ENCODE measurements at places on chromosomes 12 and 14. TPM values are rescaled to one million over a fixed set of nuclear protein-coding genes. Genes with fewer than 3 reads are reported as not detected.
A peak's percentile ranks its signal among the peaks of the same experiment; 100 is the strongest.

LHX5 gene
- not detected for total RNA-seq

GRCh38 chr12:49659753-49660152, 36.4 kb downstream of the PRPF40B start:
- H3K36me3 ChIP-seq = peaks cover 60% of the 10 kb centered on the region
- no peak overlapping the region for H3K4me3 ChIP-seq
- peaks cover 64% of the 10 kb centered on the region for H3K4me1 ChIP-seq
- DNase-seq = no peak
- H3K27ac ChIP-seq = no peak overlapping the region

DNA sequence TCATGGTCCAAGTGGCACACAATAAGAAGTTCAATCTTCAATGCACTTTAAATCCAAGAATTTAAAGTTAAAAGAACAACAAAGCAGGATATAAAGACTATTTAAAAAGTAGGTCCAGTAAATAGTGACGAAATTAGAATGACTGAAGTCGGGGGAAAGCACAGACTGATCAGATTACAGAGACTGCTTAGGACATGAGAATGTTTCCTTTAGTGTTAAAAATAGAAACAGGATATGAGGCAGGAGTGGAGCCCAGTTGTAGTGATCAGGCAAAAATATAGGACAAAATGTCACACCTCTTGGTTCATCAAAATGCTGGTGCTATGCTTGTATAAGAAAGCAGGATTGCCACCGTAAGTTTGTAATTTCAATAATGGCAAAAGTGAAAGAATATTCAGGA, 52.2 kb upstream of the CD163 start:
- H3K36me3 ChIP-seq = no peaks in the 10 kb centered on the region
- no peaks in the 10 kb centered on the region for H3K4me1 ChIP-seq
- no peak overlapping the region for H3K27ac ChIP-seq
- peaks cover 21% of the 10 kb centered on the region for H3K27me3 ChIP-seq

KRT85 gene
- not detected for total RNA-seq

MYO1H gene
- total RNA-seq = not detected

DNA sequence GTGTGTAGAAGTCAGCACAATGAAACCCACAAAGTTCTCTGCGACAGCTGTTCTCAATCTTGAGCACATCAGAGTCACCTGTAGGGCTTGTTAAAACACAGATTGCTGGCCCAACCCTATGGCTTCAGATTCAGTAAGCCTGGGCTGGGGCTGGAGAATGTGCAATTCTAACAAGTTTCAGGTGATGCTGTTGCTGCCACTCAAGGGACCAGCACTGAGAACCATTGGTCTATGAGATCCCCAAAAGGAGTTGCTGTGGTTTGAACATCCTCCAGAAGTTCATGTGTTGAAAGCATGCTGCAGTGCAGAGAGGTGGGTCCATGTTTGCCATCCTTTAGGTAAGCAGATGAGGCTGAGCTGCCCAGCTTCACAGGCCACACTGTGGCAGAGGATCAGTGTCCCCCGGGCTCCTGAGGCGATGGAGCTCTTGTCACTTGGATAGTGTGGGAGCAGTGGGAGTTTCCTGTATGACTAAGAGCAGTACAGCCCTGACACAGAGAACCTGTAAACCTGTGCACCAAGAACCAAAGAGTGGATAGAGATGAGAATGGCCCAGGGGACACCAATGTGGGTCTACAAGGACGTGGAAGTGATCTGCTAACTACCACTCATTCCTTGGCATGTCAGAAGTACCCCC, 8.0 kb upstream of the RTRAF start:
- DNase-seq = no peak
- H3K4me1 ChIP-seq = peaks cover 18% of the 10 kb centered on the region
- H3K4me3 ChIP-seq = no peak overlapping the region
- no peaks in the 10 kb centered on the region for H3K36me3 ChIP-seq

- H3K36me3 ChIP-seq = no peaks in the 10 kb centered on the region
- DNase-seq = no peak
- H3K4me1 ChIP-seq = peaks cover 42% of the 10 kb centered on the region
- H3K27me3 ChIP-seq = peaks cover 35% of the 10 kb centered on the region
- no peak overlapping the region for H3K27ac ChIP-seq
Observed at GRCh38 chr14:76765461-76765931, 4.2 kb downstream of the VASH1 start.

DNA sequence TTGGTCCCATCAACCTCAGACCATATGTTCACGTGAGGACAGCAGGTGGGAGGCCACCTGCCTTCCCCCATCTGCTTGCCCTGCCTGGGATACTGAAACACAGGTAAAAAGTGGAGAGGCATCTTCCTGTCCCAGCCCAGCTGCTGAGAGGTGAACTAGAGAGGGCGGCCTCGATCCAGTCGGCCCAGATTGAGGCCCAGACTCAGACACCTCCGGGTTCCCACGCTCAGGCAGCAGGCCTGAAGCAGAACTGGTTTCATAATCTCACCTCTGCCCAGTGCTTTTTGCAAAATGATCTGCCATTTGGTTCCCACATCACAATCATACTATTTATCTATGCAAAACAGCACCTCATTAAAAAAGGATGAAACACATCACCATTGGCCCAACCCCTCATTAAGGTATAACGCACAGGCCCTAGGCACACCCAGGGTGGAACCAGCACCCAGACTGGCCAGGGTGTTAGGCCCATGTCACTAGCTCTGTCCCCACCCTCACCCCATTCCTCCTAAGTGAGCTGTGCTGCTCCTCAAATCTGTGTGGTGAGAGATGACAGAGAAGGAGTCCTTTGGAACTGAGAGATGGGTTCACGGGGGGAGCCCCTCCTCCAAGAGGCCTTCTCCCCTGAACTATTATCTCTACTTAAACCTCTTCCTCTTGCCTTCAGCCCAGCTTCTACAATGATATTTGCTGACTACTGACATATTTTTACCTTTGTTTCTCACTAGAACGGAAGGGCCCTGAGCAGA, 81.1 kb downstream of the ZFP36L1 start:
- H3K4me3 ChIP-seq = no peak overlapping the region
- peaks cover 20% of the 10 kb centered on the region for H3K4me1 ChIP-seq
- no peaks in the 10 kb centered on the region for H3K27me3 ChIP-seq
- DNase-seq = no peak
- no peaks in the 10 kb centered on the region for H3K36me3 ChIP-seq
- H3K27ac ChIP-seq = peak overlapping the region; percentile 54

DNA sequence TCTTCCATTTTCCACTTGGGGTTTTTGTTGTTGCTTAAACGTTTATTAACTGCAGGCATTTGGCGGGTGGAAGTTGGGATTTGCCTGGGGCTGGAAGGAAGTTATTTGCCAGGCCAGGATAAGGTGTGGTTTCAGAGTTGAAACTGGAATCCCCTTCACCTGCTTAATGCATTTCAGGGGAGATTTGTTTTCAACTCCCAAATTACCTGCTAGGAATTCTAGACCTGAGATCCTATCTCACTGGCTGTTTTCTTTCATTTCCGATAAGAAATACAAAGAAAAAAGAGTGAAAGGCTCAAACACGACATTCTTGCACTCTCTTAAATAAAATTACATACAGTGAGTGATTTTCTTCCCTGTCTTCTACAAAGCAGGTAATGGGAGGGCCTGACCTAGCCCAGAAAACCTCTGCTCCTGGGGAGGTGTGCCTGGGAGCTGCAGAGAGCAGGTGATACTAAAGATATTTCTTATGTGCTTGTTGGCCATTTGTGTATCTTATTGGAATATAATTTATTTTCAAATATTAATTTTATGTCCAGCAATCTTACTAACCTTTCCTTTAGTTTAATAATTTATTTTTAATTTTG, 278.2 kb downstream of the ZFP36L1 start:
- H3K4me1 ChIP-seq = peaks cover 22% of the 10 kb centered on the region
- H3K27me3 ChIP-seq = no peaks in the 10 kb centered on the region
- DNase-seq = no peak
- no peak overlapping the region for H3K4me3 ChIP-seq
- H3K36me3 ChIP-seq = no peaks in the 10 kb centered on the region
- no peak overlapping the region for H3K27ac ChIP-seq

- peaks cover 38% of the 10 kb centered on the region for H3K4me1 ChIP-seq
- H3K27me3 ChIP-seq = no peaks in the 10 kb centered on the region
- peak overlapping the region; percentile 95 for H3K27ac ChIP-seq
- peak overlapping the region; percentile 98 for H3K4me3 ChIP-seq
- no peak for DNase-seq
- peaks cover 12% of the 10 kb centered on the region for H3K36me3 ChIP-seq
Observed at GRCh38 chr12:98644433-98644711, 216 bp downstream of the IKBIP start.

GRCh38 chr14:98375566-98375965, 896.4 kb downstream of the BCL11B start:
- H3K4me1 ChIP-seq = no peaks in the 10 kb centered on the region
- DNase-seq = no peak
- no peak overlapping the region for H3K4me3 ChIP-seq
- H3K27ac ChIP-seq = no peak overlapping the region
- H3K36me3 ChIP-seq = no peaks in the 10 kb centered on the region

DNA sequence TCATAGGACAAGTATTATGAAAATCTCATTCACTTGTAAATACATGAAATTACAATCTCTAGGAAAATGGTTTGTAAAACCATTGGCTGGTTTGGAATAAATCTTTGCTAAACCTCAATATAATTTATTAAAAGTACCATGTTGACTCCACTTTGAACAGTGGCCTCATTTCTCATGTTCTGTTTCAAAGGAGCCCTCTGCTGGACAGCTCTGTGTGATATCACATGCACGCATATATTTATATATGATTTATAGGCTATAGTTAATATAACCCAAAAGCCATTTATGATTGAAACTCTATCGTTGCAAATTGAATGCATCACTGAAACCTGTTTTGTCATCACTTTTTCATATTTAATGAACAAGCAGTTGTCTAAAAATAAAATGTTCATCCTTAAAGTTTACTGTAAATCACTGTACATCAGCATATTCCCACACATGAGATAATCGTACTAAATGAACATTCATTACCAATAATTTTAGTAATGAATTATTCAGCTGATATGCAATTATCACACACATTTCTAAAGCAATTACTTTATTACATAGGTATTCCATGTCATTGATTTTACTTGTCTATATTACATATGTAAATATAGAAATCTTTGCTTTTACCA, 493.8 kb downstream of the NPAS3 start:
- H3K27ac ChIP-seq = no peak overlapping the region
- peaks cover 14% of the 10 kb centered on the region for H3K4me1 ChIP-seq
- H3K36me3 ChIP-seq = no peaks in the 10 kb centered on the region
- no peaks in the 10 kb centered on the region for H3K27me3 ChIP-seq
- no peak overlapping the region for H3K4me3 ChIP-seq

DNA sequence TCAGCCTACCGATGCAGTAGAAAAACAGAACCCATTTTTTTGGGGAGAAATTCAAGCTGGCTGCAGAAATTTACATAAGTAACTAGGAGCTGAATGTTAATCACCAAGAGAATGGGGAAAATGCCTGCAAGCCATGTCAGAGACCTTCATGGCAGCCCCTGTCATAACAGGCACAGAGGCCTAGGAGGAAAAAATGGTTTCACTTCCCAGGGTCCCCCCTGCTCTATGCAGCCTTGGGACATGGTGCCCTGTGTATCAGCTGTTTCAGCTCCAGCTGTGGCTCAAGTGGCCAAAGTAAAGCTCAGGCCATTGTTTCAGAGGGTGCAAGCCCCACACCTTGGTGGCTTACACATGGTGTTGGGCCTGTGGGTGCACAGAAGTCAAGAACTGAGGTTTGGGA, 842.5 kb downstream of the FLRT2 start:
- DNase-seq = no peak
- H3K4me3 ChIP-seq = no peak overlapping the region
- no peak overlapping the region for H3K27ac ChIP-seq
- H3K4me1 ChIP-seq = no peaks in the 10 kb centered on the region

CYP27B1 gene
- total RNA-seq = 2.3 TPM

DNA sequence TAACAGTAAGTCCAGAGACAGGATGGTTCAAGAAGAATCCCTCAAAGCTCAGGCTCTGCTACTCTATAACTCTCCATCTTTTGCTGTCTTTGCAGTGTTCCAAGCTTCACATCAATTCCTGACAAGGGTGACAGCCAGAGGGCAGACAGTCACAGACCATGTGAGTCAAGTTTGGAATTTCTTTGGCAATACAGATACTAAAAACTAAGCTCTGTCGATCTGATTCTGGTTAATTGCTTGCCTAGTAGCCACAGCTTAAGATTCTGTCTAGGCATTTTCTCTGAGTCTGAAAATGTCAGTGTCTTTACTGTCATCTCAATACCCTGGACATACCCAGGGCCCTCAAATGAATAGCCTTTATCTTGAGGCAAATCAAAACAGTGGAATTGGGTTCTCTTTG, 153.7 kb downstream of the CEP128 start:
- no peaks in the 10 kb centered on the region for H3K27me3 ChIP-seq
- no peak overlapping the region for H3K4me3 ChIP-seq
- DNase-seq = no peak
- H3K36me3 ChIP-seq = peaks cover 19% of the 10 kb centered on the region
- no peak overlapping the region for H3K27ac ChIP-seq

NRIP2 gene
- not detected for total RNA-seq

C12orf43 gene
- 17.6 TPM for total RNA-seq

DNA sequence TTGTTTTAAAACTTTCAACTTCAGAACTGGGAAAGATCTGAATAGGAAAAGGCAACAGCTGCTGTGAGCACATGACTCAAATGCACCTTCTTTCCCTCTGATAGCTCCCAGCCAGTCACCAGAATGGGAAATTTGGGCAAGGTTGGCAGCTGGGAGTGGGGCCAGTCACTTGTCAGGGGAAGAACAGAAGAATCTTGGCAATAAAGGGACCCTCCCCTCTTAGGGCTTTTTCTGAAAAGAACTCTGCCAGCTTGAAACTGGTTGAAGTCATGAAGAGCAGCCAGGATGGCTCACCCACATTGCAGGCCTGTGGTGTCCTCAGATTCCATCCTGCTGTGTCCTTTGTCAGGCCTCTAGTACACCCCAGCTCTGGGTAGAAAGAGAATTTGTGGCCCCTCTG, 10.3 kb upstream of the RIC8B start:
- no peak overlapping the region for H3K4me3 ChIP-seq
- no peak overlapping the region for H3K27ac ChIP-seq
- H3K27me3 ChIP-seq = peaks cover 9% of the 10 kb centered on the region
- no peaks in the 10 kb centered on the region for H3K36me3 ChIP-seq

- no peak overlapping the region for H3K27ac ChIP-seq
- H3K36me3 ChIP-seq = peaks cover 4% of the 10 kb centered on the region
- H3K27me3 ChIP-seq = no peaks in the 10 kb centered on the region
- no peak overlapping the region for H3K4me3 ChIP-seq
Observed at GRCh38 chr12:116209503-116209902, 68.0 kb downstream of the MED13L start.

DNA sequence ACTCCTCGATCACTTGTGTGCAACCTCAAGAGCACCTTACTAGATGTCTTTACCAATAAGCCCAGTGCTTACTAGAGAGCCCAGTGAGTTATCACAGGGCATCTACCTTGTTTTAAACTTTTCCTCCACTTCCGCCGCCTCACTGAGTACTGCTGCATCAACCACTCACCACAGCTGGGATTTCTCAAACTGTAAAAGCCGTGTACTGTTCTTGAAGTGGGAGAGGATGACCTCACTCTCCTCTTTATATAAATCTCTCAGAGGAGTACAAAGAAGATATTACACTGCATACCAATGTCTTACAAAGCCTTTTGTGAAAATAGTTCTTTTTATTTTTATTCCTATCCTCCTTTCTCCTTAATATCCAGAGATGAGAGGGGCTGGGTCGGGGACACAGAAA, 94.1 kb downstream of the PLCZ1 start:
- no peak overlapping the region for H3K27ac ChIP-seq
- H3K4me3 ChIP-seq = no peak overlapping the region
- no peaks in the 10 kb centered on the region for H3K4me1 ChIP-seq
- H3K36me3 ChIP-seq = no peaks in the 10 kb centered on the region
- H3K27me3 ChIP-seq = no peaks in the 10 kb centered on the region

All from activated CD4-positive, alpha-beta T cell treated with anti-CD3 and anti-CD28 coated beads, Interleukin-2, amount 10 ng/mL, durations not matched to agents 7 days and 5 days (primary cell).